CD4-positive, alpha-beta T cell treated with Interleukin-4 for 1 hour (primary cell): ENCODE measurements at places on chromosomes 3 and 15.

DNA sequence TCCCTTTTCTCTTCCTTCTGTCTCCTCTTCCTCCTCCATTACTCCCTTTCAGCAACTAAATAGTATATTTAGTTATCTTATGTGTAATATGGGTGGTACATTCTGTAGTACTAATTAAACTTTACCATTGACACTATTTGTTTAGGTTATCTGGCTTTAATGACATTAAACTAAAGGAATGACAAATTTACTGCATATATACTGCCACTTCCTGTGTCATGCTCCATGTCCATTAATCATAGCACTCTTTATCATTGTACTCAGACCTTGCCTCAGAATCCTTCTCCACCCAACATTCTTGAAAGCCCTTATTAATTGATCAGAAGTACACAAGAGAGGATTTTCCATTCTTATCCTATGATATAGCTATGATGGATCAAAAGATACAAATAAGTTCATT, 244.2 kb downstream of the NAALADL2 start:
- DNase-seq: no peak

GRCh38 chr3:137163241-137163871, 205.6 kb downstream of the IL20RB start:
- DNase-seq: no peak

DNA sequence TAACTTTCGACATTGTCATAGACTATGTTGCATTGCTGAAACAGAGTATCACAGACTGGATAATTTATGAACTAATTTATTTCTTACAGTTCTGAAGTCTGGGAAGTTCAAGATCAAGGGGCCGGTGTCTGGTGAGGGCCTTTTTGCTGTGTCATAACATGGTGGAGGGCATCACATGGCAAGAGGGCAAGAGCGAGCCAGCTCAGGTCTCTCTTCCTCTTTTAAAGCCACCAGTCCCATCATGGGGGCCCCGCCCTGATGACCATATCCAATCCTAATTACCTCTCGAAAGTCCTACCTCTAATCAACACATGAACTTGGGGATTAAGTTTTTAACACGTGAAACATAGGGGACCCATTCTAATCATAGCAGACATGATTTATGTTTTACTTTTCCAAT, 33.5 kb upstream of the DCUN1D1 start:
- DNase-seq: no peak

- DNase-seq: no peak
These were observed 95.3 kb downstream of the SLC9A9 start for GRCh38 chr3:143753006-143753405.

- no peak for DNase-seq
These were observed 230.8 kb downstream of the RBMS3 start for GRCh38 chr3:29511701-29512100.

DNA sequence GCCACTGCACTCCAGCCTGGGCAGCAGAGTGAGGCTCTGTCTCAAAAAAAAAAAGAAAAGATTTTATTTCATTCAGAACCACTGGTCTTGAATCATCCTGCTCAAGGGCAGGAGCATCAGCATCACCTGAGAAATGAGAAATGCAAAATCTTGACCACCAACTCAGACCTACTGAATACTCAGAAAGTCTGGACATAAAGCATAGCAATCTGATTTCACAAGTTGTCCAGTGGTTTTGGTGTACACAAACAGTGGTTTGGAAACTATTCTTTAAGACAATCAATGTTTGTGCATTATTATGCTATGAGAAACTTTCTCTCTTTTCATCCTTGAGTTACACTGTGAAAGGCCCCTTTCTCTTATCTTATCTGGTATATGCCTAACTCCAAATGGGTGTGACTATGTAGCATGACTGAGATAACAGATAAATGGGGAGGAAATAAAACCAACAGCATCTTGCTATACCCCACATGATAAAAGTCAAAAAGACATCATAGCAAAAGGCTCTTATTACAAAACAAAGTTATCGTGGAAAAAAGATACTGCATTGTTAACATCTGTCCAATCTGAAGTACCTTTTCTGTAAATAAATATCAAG, 174.2 kb upstream of the STT3B start:
- DNase-seq: no peak

- no peak for DNase-seq
These were observed 44.6 kb upstream of the SPATA12 start for GRCh38 chr3:57015912-57016311.

- no peak for DNase-seq
These were observed 8.6 kb downstream of the NDUFB4 start for GRCh38 chr3:120604784-120605183.

DNA sequence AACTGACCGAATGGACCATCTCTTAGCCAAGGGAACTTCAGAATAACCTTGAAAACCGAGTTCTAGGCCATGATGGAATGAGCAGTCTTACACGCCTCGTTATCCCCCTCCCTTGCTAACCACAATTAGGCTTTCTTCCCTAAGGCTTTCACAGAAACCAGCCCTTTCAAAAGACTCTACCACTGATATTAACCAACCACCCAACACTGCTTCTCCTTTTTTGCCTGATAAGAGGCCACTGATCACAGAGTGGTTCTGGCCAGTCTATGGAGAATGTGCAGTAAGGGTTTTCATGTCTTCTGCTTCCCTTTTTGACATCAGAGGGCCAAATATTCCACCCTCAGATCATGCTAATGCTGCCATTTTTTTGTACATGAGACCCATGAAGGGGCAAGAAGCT, 59.3 kb downstream of the MCF2L2 start:
- peak; percentile 20 for DNase-seq

GRCh38 chr3:170523248-170523647, 62.6 kb downstream of the SLC7A14 start:
- DNase-seq: no peak

DNA sequence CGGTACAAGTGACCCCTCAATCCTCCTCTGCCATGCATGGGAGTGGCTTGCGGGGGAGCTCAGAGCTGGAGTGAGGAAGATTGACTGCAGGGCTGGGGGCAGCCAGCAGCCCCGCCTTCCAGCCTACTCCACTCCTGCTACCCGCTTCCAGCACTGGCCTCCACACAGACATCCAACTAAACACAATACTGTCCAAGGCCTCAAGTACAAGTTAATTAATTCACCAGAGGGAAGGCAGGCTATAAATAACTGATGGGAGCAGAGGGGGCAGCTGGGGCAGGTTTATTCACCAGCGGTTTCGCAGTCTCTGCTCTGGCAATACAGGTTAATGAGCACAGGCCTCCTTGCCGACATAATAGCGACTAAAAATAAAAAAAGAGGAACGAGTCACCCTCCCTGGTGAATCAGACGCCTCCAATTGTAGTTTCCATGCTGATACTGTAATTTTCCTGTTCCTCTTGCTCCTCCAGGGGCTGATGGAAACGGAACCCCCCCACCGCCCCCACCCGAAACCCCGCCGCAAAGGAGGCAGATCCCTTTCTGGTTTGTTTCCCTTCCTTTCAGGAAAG, 166.4 kb upstream of the TLE3 start:
- DNase-seq: no peak

DNA sequence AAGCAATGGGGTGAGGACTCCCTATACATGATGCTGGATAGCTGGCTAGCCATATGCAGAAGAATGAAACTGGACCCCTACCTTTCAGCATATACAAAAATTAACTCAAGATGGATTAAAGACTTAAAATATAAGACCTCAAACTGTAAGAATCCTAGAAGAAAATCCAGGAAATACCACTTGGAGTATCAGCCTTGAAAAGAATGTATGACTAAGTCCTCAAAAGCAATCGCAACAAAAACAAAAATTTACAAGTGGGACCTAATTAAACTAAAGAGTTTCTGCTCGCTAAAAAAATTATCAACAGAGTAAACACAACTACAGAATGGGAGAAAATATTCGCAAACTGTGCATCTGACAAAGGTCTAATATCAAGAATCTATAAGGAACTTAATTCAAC, 94.3 kb downstream of the XRN1 start:
- no peak for DNase-seq

DNA sequence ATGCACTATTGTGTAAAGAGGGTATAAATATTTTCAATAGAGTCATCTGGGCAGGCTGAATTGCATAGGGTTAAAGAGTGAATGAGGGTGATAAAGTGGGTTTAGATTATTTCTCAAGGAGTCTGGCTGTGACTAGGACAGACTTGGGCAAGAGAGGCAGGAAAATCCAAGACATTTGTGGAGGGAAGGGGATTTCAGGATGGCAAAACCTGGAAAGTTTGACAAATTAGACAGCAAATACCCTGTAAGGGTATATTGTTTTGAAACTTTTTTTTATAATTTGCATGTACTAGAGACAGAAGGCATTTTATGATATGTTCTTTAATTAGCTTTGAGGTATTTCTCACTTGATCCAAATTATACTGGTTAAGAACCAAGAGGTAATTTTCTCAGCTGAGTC, 17.1 kb downstream of the HGD start:
- no peak for DNase-seq

DNA sequence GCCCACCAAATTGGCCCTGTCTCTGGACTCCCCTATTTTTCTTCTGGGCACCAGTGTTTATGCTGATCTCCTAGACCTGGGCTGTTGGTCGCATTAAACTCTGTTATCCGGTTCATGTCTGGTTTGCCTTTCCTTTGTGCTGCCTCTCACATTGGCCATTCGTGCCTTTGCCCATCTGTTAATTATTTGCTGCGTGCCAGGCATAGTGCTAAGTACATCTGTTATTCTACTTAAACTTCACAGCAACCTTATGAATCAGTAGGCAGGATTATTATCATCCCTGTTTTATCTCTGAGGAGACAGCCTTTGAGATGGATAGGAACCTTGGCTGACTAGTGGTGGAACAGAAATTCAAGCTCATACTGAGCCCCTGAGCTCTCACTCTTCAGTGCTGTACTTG, 76.0 kb downstream of the THSD4 start:
- no peak for DNase-seq

GRCh38 chr15:39756806-39757522, 25.7 kb downstream of the FSIP1 start:
- no peak for DNase-seq

- no peak for DNase-seq
These were observed 50.0 kb upstream of the RASGRP1 start for GRCh38 chr15:38614621-38615020.

GRCh38 chr3:110485389-110485788, 586.2 kb upstream of the NECTIN3 start:
- DNase-seq: no peak

- DNase-seq: no peak
These were observed 103.9 kb downstream of the FBN1 start for GRCh38 chr15:48541341-48542278.

DNA sequence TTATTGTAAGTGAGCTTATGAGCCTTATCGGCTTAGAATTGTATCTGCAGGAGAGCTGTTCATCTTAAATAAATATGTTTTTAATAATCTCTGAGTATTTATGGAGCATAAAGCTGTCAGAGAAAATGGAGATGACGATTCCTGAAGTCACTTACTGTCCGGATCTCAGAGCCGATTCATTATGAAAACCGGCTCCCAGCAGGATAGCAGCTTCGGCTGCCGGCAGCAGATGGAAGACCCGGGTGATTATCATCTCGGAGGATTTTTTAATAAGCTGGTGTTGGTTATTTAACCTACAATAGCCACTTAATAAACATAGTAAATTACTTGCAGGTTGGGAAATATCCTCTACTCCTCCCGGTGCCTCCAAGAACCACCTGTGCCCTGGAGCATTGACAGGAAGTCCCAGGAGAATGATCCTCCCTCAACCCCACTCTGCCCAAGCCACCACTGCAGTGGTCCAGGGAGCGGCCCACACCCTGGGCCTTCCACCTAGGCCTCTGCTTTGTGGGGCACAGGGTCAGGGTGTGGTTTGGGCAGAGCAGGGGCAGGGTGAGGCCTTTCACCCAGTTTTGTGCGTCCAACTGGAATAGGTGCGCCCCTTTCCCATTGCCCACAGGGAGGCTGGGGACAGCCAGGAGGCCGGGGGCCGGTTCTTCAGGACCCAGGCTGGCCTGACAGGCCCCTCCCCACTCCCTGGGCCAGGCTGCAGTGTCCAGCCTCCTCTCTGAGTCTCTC, 42.2 kb upstream of the PRR23E start:
- DNase-seq: no peak

DNA sequence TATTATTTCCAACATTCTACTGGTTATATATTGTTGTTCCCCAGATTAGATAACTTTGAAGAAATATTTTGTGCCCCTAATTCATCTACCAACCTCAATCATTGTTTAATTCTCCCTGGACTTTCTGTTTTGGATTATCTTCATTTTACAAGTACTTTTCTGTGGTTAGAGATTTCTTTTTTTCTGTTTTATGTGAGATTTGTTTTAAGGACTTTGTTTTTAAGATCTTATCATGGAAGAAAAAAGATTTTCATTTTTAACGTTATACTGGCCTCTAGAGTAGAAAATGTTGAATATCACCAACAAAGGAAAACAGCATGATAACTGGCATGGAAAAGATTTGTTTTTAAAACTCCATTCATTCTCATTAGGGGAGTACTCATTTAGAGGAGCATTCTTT, 210.9 kb upstream of the KCNMB2 start:
- peak; percentile 7 for DNase-seq

DNA sequence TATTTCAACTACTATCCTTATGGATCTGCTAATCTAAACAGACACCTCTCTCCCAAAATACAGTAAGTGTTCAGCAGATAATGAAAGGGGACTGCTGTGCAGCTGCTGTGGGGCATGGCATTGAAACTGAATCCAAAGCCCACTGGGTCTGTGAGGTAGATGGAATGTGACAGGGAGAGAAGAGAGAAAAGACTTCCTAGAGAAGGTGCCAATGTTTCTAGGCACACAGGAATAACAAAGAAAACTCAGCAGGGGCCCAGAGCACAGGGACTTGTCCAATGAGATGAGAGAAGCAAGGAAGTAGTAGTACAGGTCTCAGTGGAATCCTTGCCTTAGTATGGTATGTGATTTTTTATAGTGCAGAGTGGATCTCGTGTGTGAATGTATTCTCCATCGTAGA, 457.8 kb downstream of the IL5RA start:
- no peak for DNase-seq

DNA sequence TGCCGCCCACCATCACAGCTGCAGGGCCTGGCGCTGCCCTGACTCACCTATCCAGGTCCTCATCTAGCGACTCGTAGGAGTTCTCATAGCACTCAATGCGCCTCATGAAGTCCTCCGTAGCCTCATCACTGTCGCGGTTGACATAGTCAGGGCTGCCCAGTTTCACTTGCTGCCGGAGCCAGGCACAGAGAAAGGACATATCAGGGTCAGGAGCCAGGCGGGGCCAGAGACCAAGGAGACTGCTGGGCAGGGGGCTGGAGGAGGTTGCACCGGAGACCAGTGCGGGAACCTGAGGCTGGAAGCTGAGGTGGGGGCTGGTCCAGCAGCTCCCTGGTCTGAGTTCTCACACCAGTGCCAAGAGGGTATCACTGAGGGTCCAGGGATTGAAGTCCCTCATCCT, 18.2 kb downstream of the PFKFB4 start:
- DNase-seq: no peak

DNA sequence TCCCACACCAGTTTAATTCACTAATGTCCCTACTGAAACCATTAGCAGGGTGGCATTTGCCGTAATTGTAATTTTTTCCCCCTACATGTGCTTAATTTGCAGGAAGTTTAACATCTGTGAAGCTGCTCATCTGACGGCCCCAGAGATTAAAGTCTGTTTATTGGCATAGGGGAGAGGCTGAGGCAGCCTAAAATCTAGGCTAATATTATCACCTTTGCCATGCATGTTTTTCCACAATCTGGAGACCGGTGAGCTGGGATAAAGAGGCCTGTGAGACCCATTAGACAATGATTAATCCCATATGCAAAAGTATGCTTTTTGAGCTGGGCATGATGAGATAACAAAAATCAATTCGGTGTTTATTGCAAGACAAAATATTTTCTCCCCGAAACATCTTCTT, 561.2 kb upstream of the ALCAM start:
- DNase-seq: no peak

- DNase-seq: no peak
These were observed 12.1 kb upstream of the STAB1 start for GRCh38 chr3:52483081-52483480.
